ENCODE measurements at places on chromosomes 7 and 10.

DNA sequence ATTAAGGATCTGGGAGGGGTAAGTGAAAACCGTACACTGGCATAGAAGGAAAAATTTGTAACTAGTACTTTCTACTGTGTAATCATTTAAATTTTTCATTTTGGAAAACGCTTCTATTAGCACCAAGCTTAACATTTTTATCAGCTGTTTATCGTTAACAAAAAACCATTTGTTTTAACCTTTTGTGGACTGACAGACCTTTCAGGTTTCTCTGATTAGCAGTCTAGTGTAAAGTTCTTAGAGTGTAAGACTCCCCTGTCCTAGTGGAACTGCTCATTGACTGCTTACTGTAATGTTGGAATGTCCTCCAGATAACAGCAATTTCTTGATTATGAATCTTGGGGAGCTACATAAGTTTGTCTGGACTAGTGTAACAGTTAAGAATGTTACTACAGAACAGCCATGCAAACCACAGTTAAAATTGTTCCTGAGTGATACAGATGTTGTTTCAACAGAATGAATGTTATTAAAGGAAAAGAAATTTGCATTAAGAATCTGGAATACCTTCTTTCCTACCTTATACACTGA, 2.0 kb downstream of the DBF4 start:
- no peak for ATAC-seq

- peak; percentile 75 for ATAC-seq
Measured at GRCh38 chr10:102450374-102451104, 804 bp downstream of the C10orf95 start.

- no peak for ATAC-seq
Measured at GRCh38 chr10:123470336-123470921, 195.7 kb upstream of the GPR26 start.

GRCh38 chr10:86284355-86285105, 82.1 kb downstream of the GRID1 start:
- no peak for ATAC-seq

DNA sequence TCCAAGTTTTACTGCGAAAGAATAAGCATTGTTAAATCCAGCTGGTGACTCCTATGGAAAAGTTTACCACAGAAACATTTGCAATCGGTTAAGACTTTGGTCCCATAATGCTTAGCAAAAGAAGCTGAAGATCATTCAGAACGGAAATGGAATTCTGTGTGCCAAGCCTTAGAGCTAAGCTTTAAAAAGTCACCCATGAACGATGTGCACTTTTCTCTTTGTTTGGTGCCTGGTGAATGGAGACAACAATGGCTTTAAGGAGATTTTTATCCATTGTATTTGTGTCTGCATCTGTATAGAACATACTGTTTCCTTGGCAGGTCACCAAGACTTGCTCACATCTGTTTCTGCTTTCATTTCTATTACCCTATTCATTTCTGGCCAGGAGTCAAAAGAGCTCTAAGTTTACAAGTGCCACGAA, 26.3 kb upstream of the COL1A2 start:
- ATAC-seq, result no peak

GRCh38 chr10:96360766-96361165, 2.0 kb upstream of the OPALIN start:
- ATAC-seq, result no peak

DNA sequence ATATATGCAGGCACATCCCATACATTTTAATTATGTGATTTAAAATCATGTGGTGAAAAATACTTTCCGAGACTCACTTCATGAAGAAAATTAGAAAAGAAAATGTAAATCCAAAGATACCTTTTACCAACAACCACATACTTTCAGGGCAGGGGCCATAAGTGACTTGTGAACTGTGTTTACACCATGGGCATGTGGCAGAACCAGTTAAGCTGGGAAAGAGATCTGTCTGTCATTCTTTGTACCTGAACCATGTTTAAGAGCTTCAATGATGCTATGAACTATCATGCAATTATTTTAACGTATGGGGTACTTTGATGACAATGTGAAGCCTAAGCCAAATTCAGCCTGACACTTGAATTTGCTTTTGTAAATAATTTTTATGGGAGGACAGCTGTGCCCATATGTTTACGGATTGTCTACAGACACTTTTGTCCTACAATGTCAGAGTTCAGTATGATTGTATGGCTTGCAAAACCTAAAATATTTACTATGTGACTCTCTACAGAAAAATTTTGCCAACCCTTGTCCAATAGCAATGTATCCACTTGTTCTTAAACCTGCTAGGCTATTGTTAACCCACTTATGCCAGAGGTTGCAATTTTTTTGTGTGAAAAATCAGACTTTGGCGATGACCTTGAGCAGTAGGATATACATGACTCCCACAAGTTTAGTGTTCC, 654.6 kb downstream of the TNS3 start:
- ATAC-seq, result no peak

DNA sequence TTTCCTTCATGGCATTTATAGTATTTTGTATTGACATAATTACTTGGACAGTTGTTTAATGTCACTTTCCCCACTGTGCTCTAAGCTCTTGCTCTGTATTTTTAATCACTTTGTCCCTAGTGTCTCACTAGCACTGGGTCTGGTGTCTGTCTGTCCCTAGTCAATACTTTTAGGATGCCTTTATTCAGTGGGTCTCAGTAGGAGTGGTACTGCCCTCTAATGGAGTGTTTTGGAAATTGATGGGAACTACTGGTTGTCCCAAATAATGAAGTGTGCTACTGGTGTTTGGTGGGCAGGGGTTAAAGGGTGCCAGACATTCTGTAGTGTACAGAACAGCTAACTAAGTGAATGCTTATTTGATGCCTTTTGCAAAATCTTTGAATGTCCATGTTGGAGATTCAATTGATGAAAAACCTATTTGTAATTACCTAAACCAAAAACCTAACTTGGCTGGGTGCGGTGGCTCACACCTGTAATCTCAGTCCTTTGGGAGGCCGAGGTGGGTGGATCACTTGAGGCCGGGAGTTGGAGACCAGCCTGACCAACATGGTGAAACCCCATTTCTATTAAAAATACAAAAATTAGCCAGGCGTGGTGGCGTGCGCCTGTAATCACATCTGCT, 33.3 kb downstream of the CDK14 start:
- no peak for ATAC-seq

Data from activated CD4-positive, CD25-positive, alpha-beta regulatory T cell treated with anti-CD3 and anti-CD28 coated beads, Interleukin-2, amount 50 U/mL, for 24 hours (primary cell).